ENCODE measurements at places on chromosomes 5 and 9.

- DNase-seq: no peak
Observed at GRCh38 chr9:115412656-115413055, 294.7 kb upstream of the TNC start.

GRCh38 chr9:81460693-81461092 is 228.7 kb downstream of the TLE1 start:
- DNase-seq: no peak

- no peak for DNase-seq
Observed at GRCh38 chr9:7968687-7969086, 169.1 kb upstream of the DMAC1 start.

- DNase-seq: no peak
Observed at GRCh38 chr9:96523374-96523773, 73.4 kb downstream of the HABP4 start.

- DNase-seq: no peak
Observed at GRCh38 chr5:14223372-14223771, 80.2 kb downstream of the TRIO start.

GRCh38 chr5:178368274-178368673 is 135.7 kb upstream of the PHYKPL start:
- DNase-seq: no peak

GRCh38 chr5:68798877-68799843 is 294.7 kb upstream of the SLC30A5 start:
- no peak for DNase-seq

- no peak for DNase-seq
Observed at GRCh38 chr9:134061688-134062371, 6.0 kb downstream of the BRD3 start.

GRCh38 chr5:72231991-72232703 is 87.9 kb downstream of the MRPS27 start:
- no peak for DNase-seq

GRCh38 chr5:167964529-167964928 is 326.9 kb upstream of the WWC1 start:
- DNase-seq: no peak

GRCh38 chr9:19404283-19405075 is 4.3 kb upstream of the ACER2 start:
- no peak for DNase-seq
